ENCODE measurements at places on chromosomes 2 and 18.

DNA sequence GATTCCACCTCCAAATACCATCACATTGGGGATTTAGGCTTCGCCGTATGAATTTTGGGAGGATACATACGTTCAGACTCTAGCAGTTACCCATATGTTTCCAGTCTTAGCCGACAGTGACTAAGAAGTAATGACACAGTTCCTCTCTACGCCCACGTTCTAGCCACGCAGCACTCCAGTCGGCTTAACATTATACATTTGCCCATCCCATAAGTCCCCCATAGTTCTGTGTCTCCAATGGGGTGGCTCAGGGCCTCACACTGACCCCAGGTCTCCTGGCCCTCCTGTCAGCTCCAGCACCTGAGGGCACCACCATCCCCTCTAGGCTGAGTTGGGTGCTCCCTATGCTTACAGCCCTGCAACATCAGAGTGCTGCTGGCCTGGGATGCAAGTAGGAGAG lies 18.4 kb upstream of the CNDP2 start:
- DNase-seq: no peak

GRCh38 chr2:38598991-38599295 lies 3.8 kb downstream of the HNRNPLL start:
- DNase-seq: no peak

DNA sequence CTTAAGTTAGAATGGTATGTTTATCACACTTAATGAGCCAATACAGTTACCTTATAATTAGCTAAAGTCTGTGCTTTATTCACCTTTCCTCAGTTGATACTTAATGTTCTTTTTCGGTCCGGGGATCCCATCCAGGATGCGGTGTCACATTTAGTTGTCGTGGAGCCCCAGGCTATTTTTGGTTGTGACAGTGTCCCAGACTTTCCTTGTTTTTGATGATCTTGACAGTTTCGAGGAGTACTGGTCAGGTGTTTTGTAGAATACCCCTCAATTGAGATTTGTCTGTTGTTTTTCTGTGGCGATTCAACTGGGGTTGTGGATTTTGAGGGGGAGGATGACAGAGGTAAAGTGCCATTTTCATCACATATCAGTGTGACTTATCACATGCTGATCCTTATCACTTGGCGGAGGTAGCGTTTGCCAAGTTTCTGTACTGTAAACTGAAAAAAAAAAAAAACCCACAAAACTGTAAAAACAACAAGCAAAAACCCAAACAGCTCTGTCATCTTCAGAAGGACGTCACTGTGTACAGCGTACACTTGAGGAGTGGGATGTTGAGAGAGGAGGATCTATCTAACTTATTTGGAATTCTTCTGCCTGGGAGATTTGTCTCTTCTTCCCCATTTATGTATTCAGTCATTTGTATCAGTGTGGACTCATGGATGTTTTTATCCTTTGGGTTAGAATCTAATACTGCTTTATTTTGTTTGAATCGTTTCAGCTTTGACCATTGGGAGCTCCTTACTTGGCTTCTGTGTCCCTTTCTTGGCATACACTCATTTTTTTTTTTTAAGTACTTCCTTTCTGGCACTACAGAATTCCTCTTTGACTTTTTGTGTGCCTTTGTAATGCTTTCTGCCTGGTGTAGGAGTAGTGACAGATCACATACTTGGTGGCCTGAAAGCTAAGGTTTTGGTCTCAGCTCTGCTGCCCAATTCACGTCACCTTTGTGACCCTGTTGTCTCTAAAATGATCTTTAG lies 68.1 kb downstream of the FMNL2 start:
- DNase-seq: no peak

DNA sequence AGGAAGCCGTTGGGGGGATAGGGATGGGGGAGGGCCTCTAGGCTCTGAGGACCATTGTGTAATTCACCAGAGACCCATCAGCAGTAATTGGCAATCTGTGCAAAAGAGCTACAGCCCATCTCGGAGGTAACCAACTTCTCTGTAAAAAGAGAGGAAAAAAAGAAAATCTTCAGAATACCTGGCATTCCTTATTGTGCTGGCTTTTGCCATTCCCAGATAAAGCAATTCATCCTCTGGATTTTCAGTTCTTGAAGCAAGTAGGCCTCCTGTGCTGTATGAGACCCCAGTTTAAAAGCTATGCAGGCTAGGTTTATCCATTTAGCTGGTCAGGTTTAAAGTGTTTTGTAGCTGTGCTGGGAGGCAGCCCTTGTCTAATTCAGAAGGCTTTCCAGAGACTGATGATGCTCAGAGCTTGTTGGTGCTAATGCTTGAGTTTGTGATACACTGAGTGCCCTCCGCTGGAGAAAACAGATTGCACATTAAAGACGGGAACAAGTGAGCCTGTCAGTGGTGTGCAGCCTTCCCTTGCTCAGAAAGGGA lies at the start of gene LRRTM4:
LRRTM4 (minus strand) TSS at position 446 of the 540 bp plus-strand sequence.
- no peak for DNase-seq

GRCh38 chr2:218432676-218433365 lies 13.9 kb downstream of the VIL1 start:
- DNase-seq: no peak

- DNase-seq: no peak
These were observed 131.5 kb downstream of the RAD51AP2 start for GRCh38 chr2:17386771-17387170.

DNA sequence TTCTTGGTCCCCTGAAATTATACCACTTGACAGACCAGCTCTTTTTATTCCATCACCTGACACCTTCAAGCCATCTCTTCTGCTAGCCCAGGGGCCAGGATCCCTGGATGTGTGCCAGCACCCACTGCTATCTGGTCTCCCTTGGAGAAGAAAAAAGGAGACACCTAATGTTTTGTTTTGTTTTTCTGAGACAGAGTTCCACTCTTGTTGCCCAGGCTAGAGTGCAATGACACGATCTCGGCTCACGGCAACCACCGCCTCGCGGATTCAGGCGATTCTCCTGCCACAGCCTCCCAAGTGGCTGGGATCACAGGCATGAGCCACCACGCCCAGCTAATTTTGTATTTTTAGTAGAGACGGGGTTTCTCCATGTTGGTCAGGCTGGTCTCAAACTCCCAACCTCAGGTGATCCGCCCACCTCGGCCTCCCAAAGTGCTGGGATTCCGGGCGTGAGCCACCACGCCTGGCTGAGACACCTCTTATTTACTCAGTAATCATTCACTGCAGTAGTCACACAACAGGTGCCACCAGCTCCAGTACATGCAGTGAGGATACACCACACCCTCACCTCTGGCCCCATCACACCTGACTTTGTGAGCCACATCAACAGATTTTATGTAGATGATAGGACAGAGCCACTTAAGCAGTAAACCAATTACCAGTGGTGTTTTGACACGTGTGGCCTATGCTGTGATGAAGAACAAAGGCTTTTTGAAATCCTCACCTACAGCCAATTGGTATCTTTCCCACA lies 42.8 kb upstream of the PCBP1 start:
- no peak for DNase-seq

- no peak for DNase-seq
These were observed 54.5 kb downstream of the RAPH1 start for GRCh38 chr2:203480623-203481022.

DNA sequence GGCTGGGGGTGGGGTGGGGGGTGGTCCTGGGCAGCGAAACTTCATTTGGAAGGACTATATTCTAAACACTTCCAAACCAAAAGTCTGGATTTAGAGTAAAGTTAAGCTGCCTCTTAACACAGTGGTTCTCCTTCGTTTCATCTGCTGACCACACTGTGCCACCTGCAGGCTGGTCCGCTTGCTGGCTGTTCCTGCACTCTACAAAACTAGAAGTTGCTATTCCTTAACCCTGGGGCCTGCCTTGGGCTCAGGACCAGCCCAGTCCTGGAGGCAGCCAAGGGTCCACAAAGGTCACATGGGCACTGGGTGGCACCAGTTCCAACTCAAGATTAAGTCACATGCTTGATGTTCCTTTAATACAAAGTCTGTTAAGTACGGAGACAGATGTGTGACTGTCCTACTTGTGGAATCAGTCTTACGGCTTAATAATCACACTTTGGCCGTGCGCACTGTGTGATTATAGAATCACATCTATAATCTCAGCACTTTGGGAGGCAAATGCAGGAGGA lies 195.4 kb downstream of the FAM210A start:
- no peak for DNase-seq

DNA sequence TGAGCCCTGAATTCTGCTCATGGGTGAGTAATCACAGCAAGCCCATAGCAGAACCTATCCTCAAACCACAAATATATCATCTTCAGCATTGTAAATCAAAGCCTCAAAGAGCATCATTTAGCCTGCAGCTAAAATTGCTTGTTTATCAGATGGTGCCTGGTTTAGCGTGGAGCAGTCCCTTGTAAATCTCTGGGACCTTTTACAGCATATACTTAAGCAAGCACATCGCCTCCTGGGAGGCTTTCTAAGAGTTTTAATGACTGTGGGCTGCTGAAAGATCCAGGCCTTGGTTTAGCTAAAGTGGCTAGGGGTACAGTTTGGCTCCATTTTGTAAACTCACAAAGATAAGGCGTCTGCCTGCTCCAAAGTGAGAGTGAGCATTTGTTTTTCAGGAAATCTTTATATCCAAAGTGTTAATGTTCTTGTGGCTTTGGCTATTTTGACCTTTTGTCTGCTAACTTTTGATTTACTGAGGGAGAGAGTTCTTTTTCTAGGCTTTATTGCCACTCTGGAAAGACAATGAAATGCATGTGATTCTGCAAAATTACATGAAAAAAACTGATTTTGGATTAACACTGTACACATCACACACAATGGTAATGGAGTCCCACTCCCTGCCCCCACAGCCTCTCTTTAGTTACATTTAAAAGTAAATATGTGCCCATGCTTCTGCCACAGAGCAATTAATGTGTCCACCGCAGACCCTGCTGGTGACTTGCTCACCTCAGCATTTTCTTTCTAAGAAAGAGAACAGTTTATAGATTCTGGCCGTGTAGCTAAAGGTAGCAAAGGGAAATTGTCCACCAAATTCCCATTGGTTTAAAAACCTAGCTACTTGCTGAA lies 194.8 kb downstream of the LNPK start:
- no peak for DNase-seq

DNA sequence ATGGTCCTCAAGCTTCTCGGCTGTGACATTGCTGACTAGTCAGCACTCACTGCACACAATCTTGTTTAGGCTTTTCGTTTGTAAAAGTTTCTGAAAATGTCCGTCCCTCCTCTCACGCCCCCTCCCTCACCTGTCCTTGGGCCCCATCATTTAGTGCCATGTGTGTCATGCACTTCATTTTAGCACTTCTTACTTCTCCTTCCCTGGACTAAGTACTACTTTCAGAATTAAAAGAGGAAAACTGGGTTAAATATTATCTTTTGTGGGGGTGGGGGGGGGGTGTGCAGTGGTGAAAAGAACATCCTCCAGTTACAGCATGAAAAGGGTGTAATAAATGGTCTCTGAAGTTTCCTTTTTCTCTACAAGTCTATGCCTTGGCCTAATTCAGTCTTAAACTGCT lies 182.0 kb upstream of the SP5 start:
- no peak for DNase-seq

- no peak for DNase-seq
These were observed 432.4 kb upstream of the MYT1L start for GRCh38 chr2:2763351-2764000.

GRCh38 chr2:124289060-124289459 lies 264.0 kb downstream of the CNTNAP5 start:
- DNase-seq: no peak

GRCh38 chr2:25032094-25032493 lies 9.8 kb upstream of the EFR3B start:
- no peak for DNase-seq

- DNase-seq: no peak
These were observed 51.5 kb downstream of the KLHL29 start for GRCh38 chr2:23436346-23437098.

- no peak for DNase-seq
These were observed 347.6 kb downstream of the RNF144A start for GRCh38 chr2:7264791-7265190.

- no peak for DNase-seq
These were observed 227.2 kb upstream of the KLHL29 start for GRCh38 chr2:23157812-23158211.

- no peak for DNase-seq
These were observed 3.4 kb downstream of the NCOA1 start for GRCh38 chr2:24494410-24494809.

DNA sequence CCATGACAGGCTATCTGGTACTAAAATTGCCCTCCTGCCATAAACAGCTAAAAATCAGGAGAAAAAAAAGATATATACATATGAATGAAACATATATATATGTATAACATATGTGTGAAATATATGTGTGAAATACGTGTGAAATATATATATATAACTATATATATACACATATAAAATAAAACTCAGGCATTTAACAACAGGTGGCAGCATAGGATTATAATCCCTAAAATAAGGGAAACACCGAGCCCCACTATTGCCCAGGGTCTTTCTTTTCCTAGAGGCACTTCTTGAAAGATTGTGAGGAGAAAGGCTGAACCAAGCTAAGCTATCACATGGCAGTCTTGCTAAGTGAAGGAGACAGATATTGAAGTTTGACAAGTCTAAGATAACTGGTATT lies 65.9 kb upstream of the CYTIP start:
- DNase-seq: no peak

- DNase-seq: no peak
These were observed 56.0 kb downstream of the TMEM163 start for GRCh38 chr2:134662751-134663150.

GRCh38 chr18:9547782-9548181 lies 66.6 kb downstream of the PPP4R1 start:
- DNase-seq: no peak

- no peak for DNase-seq
These were observed 963.6 kb downstream of the BCL11A start for GRCh38 chr2:59589881-59590280.

DNA sequence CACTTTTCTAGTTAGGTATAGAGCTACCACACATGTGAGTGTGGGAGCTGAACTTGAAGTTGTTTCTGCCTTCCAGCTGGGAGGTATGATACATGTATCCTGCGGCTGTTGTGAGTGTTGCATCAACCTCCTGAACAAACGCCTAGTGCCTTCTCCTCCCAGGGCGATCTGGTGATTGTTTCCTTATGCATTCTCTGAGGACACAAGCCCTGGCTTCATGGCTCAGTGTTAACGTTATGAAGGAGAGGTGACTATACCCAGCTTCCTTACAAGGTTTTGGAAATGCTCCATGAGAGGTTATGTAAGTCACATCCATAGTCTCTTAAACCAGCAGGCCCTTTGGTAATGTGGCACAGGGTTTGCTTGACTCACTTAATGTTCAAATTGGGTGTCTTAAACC lies 64.9 kb downstream of the SPRED2 start:
- DNase-seq: no peak

DNA sequence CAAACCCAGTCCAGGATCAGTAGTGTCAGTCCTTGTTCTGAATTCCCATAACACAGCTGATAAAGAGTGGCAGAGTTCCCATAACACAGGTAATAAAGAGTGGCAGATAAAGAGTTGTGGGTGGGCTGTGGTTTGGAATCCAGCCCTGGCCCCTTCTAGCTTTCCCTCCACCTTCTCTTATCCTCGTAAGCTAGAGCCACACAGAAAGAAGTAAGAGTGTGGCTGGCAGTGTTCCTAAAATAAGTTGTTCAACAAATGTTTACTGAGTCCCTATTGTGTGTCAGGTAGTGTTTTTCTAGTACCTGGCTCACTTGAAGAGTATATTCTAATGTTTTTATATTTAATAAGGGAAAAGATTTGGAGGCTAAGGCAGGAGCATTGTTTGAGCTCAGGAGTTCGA lies 65.0 kb upstream of the BCL2L11 start:
- DNase-seq: no peak
